GM12892 (cell line): ENCODE measurements at places on chromosomes 13 and 19.

DNA sequence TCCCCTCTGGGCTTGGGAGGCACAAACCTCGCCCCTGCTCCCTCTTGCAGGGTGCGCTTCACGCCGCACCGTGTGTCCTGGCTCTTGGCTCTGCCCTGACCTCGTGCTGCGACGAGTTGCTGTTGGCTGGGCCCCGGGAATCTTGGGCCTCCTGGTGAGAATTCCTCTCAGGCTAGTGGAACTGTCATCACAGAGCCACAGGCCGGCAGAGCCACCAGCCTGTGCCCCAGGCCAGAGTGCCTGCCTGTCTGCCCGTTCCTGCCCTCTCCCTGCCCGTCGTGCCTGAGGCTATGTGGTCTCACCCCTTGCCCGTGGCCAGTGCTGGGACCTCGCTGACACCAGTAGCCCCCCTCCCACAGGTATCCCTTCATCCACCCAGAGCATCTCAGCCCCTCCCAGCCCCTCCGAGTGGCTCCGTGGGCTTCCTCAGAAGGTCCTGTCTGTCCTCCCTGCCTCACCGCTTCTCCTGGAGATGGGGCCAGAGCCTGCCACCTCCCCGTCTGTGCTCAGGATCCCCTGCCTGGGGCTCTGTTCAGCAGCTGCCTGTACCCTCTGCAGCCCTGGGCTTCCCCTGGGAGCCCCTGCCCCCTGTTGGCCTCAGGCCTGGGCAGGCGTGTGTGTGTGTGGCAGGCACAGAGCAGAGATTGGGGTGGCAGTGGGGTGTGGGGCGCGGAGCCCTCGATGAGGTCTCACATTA, 13.3 kb downstream of the NDUFB7 start:
- no peak for DNase-seq

- no peak for DNase-seq
These were observed 159.1 kb downstream of the DLEU7 start for GRCh38 chr13:50684366-50684765.

DNA sequence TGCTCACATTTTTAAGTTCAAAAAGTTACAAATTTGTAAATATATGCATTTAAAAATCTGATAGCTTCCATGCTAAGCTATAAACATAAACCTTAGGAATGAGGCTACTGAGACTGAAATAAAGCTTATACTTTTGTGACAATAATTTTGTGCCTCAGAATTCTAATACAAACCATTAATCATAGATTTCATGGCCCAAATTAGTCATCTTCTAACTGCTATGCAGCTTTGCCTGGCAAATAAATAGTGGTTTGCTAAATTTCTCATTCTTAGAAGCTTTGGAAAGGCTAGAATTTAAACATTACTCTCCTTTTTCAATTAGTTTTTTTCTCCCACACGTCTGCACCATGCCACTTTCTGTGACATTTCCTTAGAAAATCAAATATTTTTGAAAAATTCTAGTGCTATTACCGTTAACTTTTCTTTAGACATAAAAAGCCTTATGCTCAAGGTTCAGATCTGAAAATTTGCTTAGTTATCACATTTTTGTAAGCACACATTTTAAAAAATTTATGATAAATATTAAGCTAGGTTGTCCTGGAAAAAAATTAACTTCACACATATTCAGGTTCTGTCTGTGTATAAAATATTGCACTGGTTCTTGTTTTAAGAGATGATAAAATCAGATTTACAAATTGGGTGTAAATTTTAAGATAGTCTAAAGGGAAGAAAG, 46.9 kb downstream of the FNDC3A start:
- DNase-seq = no peak

DNA sequence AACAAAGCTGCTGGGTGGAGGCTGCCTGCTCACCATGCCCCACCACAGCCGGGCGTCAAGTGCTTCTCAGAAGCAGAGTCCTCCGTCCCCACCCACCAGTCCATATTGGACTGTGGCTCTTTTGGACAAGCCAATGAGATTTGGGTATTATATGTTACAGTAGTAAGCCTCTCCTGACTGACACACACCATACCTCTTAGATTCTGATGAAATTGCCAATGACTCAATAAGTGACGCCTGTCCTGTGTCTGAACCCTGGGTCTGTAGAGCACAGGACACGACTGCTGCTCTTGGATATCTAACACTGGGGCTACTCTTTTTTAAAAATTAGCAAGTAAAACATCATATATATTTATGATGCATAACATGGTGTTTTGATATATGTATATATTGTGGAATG, 44.8 kb upstream of the UBAC2 start:
- no peak for DNase-seq

GRCh38 chr13:66663206-66663605, 566.9 kb downstream of the PCDH9 start:
- no peak for DNase-seq

DNA sequence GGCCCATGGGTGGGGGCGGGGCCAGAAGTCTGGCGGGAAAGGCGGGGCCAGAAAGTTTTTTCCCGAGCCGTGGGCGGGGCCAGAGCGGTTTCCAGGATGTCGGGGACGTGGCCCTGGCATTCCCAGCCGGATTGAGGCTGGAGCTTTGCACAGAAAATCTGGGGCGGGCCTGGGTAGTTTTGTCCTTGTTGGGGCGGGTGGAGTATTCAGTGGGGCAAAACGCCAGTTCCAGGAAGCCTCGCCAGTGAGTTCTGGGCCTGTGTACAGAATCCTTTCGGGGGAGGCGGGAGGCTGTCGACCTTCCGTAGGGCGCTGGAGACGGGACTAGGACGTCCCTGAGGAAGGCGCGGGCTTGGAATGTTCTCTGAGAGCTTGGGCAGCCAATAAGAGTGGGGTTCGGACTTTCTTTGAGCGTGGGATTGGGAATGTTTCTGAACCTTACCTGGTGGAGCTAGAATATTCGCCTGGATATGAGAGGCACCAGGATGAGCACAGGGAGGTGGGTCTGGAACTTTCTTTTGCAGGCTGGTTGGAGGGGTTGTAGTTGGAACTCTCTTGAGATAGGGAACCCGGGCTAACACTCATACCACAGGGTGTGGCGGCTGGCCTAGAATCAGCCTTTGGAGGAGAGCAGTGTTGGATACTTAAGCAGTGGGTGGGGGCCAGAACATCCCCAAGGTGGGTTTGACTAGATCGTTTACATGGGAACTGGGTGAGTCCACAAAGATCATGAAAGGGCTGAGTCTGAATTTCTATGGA, 1.3 kb downstream of the CCDC9 start:
- no peak for DNase-seq

DNA sequence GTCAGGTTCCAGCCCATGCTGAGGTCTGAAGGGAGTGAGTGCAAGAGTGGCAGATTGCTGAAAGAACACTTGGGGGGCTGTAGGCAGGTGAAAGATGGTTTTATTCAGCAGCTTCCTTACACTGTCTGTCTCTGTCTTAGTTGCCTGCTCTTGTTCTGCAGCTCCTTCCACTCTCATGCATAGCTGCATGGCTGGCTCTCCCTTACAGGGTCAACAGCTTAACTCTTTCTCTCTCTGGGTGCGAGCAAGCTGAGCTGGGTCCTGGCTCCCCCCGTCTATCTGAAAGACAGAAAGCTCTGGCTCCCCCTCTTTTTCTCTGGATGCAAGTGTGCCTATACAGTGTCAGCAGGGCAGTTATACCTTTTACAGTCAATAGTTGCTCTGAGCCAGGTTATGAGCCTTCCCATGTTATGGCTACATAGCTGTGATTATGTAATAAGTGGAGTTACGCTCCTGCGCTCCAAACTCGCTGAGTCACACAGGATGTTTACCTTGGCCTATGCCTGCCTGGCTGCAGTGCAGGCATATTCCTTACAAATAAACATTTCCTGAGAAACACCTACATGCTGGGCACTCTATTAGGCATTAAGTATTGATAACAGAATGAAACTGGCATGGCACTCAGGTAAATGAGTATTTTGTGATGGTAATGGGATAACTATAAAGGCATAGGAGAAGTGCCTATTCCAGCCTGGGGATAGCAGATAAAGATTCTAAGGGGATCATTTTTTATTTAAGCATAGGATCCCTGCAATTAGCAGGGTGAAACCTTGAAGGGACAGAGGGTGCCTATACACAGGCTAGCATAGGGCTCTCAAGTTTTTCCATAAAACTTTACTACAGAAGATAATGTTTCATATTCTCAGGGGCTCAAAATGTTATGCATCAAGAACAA, 826.9 kb upstream of the PCDH9 start:
- DNase-seq = no peak

DNA sequence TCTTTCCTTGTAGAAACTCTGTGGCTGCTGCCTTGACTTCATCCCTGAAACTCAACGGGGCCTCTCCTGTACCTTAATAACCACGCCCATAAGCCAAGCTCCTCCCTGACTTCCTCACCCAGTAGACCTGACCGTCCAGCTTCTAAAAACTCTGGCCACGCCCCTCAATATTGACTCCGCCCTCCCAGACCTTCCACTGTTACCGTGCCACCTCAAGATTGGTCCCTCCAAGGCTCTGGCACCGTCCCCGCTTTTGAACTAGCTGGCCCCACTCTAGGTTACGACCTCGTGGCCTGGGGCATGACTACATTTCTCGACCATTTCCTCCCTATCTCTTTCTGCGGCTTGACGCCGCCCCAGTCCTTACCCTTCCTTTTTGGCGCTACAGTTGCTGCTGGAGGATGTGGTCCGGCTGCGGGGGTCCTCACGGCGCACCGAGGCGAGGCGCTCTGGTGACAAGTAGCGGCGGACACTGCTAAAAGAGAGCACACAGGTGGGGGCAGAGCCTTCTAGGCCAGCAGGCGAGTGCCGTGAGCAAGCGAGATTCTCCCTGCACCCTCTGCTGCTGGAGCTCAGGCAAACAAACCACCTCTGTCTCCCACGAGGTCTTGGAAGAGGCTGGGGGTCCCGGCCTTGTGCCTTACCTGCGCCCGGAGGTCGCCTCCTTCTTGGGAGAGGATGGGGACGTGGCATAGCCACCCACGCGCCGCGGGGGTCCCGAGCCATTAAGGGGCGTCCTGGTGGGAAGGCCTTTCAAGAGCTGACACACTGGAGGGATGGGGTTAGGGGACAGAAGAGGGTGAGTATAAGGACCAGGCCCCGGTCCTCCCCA, 2.3 kb upstream of the EML2 start:
- DNase-seq = peak; percentile 83

DNA sequence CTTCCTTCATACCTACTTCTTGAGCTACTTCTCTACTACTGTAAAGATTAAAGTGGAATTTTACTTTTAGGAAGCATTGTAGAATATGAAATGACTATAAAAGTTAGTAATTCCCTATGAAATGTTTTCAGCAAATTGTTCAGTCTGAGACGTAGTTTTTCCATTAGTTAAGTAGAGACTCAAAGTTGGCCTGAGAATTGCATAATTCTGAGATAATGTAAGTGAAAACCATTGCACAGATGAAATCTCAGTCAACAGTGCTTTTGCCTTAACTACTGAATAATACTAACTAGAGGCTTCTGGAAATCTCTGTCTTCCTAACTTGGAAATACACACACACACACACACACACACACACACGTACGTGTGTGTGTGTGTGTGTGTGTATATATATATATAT, 125.9 kb downstream of the FGF14 start:
- no peak for DNase-seq

DNA sequence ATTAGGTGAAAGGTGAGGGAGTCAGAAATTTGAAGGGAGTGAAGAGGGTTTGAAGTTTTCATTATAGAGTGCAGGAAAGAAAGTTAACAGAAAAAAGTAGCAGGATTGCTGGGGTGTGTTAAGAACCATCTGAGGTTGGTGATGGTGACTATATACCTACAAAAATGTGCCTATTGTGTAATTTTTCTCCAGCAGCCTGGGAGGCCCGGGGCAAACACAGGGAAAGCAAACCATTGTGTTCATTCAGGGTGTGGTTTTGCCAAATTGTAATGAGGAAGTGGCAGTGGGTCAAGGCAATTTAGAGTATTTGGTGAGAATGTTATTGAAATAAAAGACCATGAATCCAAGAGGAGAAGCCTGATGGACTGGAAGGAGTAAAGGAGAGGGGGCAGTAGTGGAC, 8.2 kb upstream of the SUCLA2 start:
- no peak for DNase-seq

- no peak for DNase-seq
These were observed 99.6 kb upstream of the NBEA start for GRCh38 chr13:34842466-34842865.

GRCh38 chr13:79646880-79647279, 165.9 kb downstream of the NDFIP2 start:
- DNase-seq = no peak

DNA sequence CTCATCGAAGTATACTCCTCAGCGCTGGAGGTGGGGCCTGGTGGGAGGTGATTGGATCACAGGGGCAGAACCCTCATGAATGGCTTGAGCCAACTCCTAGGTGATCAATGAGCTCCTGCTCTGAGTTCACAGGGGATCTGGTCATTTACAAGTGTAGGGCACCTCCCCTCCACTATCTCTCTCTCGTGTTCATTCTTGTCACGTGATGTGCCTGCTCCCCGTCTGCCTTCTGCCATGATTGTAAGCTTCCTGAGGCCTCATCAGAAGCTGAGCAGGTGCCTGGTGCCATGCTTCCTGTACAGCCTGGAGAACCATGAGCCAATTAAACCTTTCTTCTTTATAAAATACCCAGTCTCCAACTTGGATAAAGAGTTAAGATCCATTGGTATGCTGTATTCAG, 61.4 kb downstream of the NALCN start:
- DNase-seq = no peak

DNA sequence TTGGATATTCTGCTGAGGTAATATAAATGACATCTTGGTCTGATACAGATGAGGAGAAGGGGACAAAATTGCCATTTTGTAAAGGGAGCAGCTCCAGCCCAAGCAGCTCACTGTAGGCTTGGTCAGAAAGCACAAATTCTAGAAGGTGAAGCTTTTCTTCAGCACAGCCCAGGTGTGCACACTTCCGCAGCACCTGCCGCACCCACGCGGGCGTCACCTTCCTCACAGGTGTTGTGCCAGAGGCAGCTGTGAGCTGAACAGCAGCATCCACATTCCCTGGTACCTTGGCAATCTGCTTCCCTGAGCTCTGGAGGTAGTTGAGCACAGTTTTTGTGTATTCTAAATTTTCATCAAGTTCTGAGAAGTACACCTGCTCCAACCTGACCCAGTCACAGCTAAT, 79.0 kb downstream of the SACS start:
- no peak for DNase-seq

DNA sequence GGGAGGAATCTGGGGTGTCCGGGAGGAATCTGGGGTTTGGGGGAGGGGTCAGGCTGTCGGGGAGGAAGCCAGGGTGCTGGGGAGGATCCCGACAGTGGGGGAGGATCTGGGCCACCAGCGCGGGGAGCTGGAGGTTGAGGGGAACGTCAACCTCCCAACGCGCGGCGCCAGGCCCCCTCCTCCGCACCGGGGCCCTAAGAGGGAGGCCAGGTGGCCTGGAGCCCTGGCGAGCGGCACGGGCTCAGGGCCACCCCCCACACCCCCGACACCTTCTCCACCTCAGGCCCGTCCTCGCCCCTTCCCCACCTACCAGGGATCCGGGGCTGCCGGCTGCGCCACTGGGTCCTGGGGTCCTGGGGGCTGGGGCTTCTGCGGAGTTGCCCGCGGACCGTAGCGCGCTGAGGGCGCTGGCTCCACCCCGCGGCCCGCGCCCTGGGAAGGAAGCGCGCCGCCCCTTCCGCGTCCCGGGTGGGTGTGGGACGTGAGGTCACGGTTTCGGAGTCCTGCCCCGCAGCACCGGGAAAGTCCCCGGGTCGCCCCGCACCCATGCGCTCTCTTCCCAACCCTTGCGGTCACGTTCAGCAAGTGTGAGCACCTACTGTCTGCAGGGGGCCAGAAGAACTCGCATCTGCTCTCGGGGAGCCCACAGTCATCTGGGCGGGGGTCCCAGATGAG, at the start of gene TICAM1:
TICAM1 (minus strand) TSS at position 409 of the 675 bp plus-strand sequence. CDS start 13,335 bp downstream, outside the sequence.
- peak; percentile 73 for DNase-seq
